ENCODE measurements at places on chromosomes 6 and 20.

DNA sequence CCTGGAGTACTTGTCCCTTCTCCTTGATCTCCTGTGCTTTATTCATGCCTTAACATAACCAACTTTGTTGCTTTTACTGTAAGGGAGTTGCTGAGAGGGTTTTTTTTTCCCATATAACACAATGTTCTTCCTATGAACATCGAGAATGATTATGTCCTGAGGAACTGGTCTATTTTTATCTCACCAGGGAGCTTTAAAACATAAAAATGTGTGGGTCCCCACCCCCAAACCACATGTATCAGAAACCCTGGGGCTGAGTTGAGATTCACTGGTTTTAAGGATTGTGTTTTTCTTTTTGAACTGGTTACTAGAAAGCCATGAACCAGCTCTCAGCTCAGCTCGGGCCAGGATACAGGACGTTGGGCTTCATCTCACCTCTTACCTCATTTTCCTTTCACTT, 118.5 kb upstream of the JAG1 start:
- DNase-seq, result no peak

GRCh38 chr6:6843057-6843627, 254.6 kb downstream of the LY86 start:
- DNase-seq, result no peak

DNA sequence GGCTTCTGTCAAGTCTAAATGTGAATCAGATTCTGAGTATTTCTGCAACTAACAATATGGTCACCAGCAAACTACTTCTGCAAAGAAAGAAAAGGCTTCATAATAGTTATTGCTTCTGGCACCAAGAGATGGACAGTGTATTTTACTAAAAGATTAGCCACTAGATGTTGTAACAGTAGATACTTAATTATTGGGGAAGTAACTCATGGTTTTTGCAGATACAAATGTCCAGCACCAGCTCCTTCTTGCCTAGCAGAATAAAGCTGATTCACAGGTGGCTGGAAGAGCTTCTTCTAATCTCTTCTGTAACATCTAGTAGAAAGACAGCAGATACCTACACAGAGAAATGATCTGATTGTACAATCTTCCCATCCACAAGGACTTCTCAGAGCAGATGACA, 21.2 kb downstream of the ATXN1 start:
- no peak for DNase-seq

GRCh38 chr6:74879234-74879633, 326.6 kb downstream of the COL12A1 start:
- no peak for DNase-seq

DNA sequence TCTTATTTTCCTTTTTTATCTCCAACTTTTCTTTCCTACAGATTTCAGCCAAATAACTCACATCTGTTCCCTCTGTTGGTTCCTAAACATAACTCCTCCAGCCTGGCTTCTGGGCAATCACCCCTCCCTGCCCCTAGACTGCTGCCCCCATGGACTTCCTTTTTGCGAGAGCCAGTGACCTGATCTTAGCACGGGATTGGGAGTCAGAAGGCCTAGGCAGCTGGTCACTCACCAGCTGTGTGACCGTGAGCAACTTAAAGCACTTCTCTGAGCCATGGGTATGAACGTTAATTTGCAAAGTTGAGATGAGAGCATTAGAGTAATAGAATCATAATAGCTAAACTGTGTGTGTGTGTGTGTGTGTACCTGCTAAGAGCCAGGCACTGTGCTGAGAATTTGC, 4.5 kb upstream of the MMP9 start:
- DNase-seq, result no peak

DNA sequence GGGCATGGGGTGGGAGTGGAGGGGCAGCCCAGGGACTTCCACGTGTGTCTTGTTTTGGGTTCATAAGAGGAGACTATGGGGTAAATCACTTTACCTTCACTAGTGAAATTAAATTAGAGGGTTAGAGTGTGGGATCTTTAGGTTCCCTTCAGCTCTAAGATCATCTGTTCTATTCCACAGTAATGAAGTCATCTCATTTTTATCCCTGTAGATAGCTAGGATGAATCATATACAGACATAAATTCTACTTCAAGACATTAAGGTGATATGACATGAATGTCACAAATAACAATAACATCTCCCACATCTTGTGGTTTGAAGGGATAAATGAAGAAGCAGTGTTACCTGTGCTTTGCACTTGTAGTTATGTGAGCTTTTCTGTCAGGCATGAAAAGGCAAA, 83.8 kb downstream of the ELOVL4 start:
- DNase-seq, result no peak

- no peak for DNase-seq
Measured at GRCh38 chr6:127204281-127204680, 62.4 kb upstream of the RNF146 start.

DNA sequence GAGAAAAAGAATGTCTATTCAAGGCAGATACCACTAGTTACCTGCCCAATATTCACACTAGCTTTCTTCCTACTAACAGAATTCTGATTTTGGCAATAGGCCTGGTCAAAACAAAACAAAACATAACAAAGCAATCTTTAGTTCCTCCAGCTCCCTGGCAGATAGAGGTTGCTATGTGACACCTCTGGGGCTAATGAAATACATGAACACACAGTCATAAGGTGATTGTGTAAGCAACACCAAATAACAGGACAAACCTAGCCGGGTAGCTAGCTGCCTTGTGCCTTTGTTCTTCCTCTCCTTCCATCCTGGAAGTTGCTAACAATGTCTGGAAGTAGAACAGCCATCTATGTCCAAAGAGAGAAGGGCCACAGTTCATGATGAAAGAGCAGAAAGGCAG, 6.0 kb upstream of the HMGN3 start:
- DNase-seq, result no peak
